Suppressor macrophage treated with lipopolysaccharide for 4 hours (primary cell): ENCODE measurements at places on chromosomes 5 and 9.
A peak's percentile ranks its signal among the peaks of the same experiment; 100 is the strongest.

GRCh38 chr5:109656829-109657228 lies 32.9 kb upstream of the MAN2A1 start:
- DNase-seq, result peak; percentile 94

DNA sequence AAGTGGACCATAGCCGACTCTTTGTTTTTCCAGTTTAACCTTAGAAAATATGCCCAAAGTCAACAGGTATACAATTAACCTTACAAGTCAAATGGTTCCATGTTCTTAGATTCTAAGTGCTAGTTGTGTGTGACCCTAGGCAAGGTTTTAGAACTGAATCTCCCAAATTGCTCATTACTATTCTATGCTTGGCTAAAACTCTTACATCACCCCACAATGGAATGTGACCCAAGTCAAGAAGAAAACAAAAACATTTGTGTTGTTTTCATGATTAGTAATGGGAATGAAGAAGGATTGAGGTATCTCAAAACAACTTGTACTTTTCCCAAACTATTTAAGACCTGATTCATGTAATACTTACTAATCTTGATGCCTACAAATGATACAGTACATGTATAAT lies 159.2 kb downstream of the ARRDC3 start:
- no peak for DNase-seq

DNA sequence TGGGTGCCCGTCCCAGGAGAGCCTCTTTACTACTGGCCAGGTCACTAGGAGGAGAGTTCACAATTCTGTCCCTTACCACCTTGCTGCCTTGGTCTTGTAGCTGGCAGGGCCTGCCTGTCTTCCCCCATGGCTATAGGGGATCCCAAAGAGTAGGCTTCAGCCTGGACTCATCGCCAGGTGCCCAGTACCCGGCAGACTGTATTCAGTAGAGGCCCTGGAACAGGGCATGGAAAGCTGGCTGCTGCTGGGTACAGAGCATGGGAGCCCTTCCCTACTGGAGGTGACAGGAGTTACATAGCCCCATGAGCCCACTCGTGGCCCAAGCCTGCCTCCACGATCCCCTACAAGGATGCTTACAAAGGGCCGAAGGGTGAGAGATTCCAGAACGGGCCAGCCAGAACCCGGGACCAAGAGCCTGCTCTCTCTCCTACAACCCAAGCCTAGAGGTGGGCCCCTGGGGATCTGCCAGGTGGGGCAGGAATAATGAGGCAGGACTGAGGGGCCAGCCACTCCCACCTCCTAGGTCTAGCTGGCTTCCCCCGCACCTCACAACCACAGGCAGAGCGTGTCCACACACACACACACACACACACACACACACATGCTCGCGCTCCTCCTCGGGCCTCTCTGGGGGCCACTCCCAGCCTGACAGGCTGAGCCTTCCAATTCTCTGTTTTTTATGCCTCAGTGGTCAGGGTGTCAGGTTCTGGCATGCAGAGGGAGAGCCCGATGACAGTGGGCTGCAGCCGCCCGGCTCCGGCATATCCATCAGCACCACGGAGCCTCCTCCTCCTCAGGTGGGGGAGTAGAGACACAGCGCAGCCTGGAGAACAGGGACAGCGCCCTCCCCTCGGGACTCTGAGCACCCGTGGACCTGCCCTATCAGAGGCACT lies 186.0 kb downstream of the PAX5 start:
- no peak for DNase-seq

DNA sequence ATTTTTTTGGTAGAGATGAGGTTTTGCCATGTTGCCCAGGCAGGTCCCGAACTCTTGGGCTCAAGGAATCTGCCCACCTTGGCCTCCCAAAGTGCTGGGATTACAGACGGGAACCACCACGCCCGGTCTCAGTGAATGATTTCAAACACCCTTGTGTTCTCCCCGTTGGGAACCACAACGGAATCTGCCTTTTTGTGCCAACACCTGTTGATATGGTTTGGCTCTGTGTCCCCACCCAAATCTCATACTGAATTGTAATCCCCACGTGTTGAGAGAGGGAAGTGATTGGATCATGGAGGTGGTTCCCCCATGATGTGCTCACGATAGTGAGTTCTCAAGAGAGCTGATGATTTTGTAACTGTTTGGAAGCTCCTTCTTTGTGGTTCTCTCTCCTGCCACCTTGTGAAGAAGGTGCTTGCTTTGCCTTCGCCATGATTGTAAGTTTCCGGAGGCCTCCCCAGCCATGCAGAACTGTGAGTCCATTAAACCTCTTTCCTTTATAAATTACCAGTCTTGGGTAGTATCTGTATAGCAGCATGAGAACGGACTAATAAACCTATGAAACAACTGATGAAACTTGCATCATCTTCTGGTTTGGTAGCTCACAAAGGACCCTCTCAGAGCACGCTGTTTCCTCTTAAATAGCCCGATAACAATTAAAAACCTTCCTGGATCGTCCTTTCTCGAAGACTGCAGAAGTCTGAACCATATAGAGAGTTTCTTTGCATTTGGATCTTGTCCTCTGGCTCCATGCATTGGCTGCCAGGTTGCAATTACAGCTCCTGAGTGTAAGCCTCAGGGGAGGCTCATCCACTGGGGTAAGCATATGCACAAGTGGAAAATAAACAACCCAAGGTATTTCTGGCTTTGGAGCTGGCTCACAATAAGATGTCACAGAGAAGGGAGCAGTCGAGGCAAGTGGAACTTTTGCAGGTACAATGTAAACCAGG lies 91.5 kb downstream of the SPRY4 start:
- no peak for DNase-seq

DNA sequence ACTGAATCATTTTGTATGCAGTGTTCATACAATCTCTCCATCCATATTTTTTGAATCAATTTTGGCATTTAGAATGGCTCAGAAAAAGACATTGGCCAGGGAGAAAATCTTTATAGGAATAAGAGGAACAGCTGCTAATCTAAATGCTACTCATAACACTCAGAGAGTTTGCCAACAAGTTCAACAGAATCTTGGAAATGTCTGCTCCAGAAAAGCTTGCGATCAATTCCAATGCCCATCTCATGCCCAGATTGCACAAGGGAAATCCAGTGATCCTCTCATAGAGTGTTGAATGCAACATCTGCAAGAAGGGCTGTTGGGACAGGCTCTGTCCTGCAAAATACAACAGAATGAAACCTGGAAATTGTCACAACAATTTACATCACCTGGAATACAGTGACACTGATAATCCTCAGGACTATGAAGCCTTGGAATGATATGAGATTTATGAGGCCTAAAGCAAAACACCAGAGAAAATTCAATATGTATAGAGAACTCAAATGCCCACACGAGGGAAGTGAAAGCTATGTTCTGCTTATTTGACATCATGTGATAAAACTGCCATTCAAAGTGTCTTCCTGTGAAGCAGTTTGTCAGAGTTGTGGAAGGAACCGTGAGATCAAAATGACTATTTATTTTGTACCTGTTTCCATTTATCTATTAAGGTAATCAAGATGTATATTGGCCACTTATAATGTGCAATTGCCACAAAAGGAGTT lies 190.1 kb downstream of the PARP8 start:
- DNase-seq, result peak; percentile 64

- DNase-seq, result no peak
Observed at GRCh38 chr9:135244271-135245221, 157.1 kb downstream of the OLFM1 start.

GRCh38 chr5:177419046-177419445 lies 7.4 kb upstream of the GRK6 start:
- DNase-seq, result no peak

DNA sequence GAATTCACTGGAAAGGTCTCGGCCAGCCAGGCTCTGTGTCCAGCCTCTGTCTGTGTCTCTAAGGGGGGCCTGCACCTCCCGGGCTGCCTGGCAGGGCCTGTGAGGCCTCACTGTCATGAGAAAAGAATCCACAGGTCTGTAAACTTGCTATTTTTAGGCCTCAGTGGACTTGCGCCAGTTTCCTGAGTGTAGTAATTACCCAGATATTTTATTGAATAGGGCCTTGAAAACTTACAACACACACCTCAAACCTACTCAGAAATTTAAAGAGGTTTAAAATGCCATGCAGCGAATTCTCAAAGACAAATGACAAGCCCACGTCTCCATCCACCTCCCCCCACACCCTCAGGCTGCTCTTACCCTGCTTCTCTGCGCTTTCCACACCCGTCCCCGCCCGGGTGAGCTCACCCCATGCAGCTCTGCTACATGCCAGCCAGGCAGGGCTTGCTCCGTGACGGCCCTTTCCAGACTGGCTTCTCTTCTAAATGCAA lies 8.8 kb upstream of the TENT4A start:
- no peak for DNase-seq

DNA sequence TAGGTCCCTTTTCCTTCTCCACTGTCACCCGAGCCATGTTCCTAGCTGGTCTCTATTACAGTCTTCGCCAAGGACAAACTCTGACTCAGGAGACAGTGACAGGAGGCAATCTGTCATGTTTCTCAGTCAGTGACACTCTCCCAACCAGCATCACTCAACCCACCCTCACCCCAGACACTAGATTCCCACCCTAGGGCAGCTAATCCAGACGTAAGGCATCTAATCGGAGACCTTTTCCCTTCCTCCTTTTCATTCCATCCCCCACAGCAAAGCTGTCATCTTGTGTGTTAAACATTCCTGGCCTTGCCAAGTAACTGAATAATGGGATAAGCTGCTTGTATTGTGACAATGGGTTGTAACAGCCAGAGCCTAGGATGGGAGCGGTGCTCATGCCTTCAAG lies 95.2 kb downstream of the SNX18 start:
- no peak for DNase-seq

- no peak for DNase-seq
Observed at GRCh38 chr9:95907794-95908193, 32.3 kb downstream of the ERCC6L2 start.

GRCh38 chr9:35406183-35406959 lies 83.5 kb upstream of the RUSC2 start:
- no peak for DNase-seq

GRCh38 chr5:116521173-116521872 lies 53.3 kb downstream of the SEMA6A start:
- DNase-seq, result no peak

DNA sequence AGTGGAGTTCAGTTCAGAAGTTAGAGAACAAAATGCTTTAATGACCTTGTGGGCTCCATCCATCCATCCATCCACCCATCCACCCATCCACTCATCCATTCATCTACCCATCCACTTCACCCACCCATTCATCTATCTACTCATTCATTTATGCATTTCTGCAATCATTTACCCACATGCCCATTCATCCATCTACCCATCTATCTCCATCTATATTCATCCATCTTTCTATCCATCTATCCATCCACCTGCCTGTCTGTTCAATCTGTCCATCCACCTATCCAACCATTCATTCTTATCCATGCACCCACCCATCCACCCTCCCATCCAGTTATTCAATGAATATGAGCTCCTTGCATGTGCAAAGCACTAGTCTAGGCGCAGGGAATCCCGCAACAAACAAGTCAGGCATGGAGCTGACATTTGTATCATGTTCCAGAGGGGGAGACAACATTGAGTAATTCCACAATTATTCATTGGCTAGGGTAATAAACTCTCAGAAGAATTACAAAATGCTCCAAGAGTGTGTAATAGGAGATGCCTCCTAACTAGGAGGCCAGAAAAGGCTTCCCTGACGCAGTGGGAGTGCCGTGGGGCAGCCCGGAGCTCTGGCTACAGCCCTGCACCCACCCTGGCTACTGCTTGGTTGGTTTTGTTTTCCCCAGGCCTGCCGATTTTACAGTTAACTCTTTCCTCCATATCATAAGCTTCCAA lies 211.2 kb downstream of the NXNL2 start:
- DNase-seq, result no peak

- DNase-seq, result no peak
Observed at GRCh38 chr9:18438300-18438925, 35.5 kb upstream of the ADAMTSL1 start.

GRCh38 chr9:93532141-93532540 lies 44.2 kb upstream of the PHF2 start:
- no peak for DNase-seq

DNA sequence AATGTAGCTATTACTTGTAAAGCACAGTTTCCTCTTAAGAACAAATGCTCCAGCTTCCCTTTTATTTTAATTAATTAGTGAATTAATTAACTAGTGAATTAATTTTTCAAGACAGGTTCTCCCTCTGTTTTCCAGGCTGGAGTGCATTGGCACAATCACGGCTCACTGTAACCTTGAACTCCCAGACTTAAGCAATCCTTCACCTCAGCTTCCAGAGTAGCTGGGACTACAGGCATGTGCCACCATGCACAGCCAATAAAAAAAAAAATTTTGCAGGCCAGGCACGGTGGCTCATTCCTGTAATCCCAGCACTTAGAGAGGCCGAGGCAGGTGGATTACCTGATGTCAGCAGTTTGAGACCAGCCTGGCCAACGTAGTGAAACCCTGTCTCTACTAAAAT lies 44.1 kb downstream of the FCHO2 start:
- DNase-seq, result no peak

DNA sequence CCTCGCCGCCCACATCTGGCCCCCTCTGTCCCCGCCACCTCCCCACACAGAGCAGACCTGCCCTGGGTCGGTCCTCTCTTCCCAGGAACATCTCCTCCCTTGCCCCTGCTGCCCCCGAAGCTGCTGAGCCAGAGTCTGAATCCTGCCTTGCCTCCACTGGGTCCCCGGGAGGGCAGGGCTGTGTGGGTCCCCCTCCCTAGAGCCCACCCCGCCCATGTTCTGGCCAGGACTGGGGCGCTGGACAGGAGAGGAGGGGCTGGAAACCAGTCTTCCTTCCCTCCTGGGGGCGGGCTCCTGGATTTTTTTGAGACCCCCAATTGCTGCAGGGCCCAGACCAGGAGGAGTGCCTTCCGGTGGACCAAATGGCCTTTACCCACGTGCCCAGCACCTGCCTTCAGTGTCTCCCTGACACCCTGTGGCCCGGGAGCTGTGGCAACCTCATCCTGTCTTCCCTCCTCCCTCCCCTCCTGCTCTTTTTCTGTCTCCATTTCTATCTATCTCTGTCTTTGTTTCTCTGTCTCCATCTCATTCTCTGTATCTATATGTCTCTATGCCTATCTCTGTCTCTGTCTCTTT lies 12.1 kb downstream of the MRPL36 start:
- DNase-seq, result no peak

DNA sequence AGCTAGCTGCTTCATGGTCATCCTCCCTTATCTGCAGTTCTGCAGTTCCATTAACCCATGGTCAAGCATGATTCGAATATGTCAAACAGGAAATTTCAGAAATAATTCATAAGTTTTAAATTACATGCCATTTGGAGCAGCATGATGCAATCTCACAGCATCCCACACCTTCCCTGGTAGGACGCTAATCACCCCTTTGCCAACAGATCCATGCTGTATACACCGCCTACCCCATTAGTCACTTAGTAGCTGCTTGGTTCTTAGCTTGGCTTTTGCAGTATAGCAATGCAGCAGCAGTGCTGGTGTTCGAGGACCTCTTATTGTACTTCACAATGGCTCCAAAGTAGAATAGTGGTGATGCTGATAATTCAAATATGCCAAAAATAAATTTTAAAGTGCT lies 739.7 kb upstream of the CDH9 start:
- no peak for DNase-seq

GRCh38 chr9:109520475-109521132 lies 22.5 kb upstream of the PTPN3 start:
- DNase-seq, result peak; percentile 67

- no peak for DNase-seq
Observed at GRCh38 chr5:1406681-1407640, 38.3 kb downstream of the SLC6A3 start.

GRCh38 chr9:80467632-80468031 lies 895.9 kb downstream of the TLE4 start:
- DNase-seq, result no peak

GRCh38 chr5:143448518-143448917 lies 45.0 kb upstream of the NR3C1 start:
- no peak for DNase-seq

GRCh38 chr5:153974813-153975163 lies 63.9 kb downstream of the FAM114A2 start:
- DNase-seq, result peak; percentile 46
